Uterus (tissue), 4 donors: ENCODE measurements at places on chromosomes 4 and X. TPM values are rescaled to one million over a fixed set of nuclear protein-coding genes. Genes with fewer than 3 reads are reported as not detected.

GRCh38 chr4:174496631-174497432, 25.5 kb downstream of the HPGD start:
- no peaks in the 10 kb centered on the region for H3K4me1 ChIP-seq
- DNase-seq, result no peak
- H3K27me3 ChIP-seq, result no peaks in the 10 kb centered on the region
- H3K27ac ChIP-seq, result peak overlapping the region; percentile 3

- no peak overlapping the region for H3K27ac ChIP-seq
- H3K27me3 ChIP-seq, result no peaks in the 10 kb centered on the region
- H3K36me3 ChIP-seq, result no peaks in the 10 kb centered on the region
- no peak overlapping the region for H3K4me3 ChIP-seq
- DNase-seq, result no peak
- no peaks in the 10 kb centered on the region for H3K4me1 ChIP-seq
These were observed 5.2 kb upstream of the JAKMIP1 start for GRCh38 chr4:6205567-6205931.

PAGE1 gene
- total RNA-seq, result not detected

GRCh38 chr4:13159041-13159620, 325.0 kb downstream of the RAB28 start:
- H3K4me3 ChIP-seq, result no peak overlapping the region
- no peaks in the 10 kb centered on the region for H3K4me1 ChIP-seq
- no peak for DNase-seq
- no peak overlapping the region for H3K27ac ChIP-seq

- H3K27me3 ChIP-seq, result no peaks in the 10 kb centered on the region
- no peak overlapping the region for H3K27ac ChIP-seq
- DNase-seq, result no peak
- no peaks in the 10 kb centered on the region for H3K36me3 ChIP-seq
- no peaks in the 10 kb centered on the region for H3K4me1 ChIP-seq
- no peak overlapping the region for H3K4me3 ChIP-seq
These were observed 32.4 kb downstream of the TNIP2 start for GRCh38 chr4:2723751-2724150.

- H3K27ac ChIP-seq, result no peak overlapping the region
- H3K4me3 ChIP-seq, result no peak overlapping the region
- H3K4me1 ChIP-seq, result no peaks in the 10 kb centered on the region
These were observed 44.3 kb upstream of the HCCS start for GRCh38 chrX:11066812-11067211.

DDX60 gene
- 10.0 TPM for total RNA-seq

HTR2C gene
- total RNA-seq, result not detected

DNA sequence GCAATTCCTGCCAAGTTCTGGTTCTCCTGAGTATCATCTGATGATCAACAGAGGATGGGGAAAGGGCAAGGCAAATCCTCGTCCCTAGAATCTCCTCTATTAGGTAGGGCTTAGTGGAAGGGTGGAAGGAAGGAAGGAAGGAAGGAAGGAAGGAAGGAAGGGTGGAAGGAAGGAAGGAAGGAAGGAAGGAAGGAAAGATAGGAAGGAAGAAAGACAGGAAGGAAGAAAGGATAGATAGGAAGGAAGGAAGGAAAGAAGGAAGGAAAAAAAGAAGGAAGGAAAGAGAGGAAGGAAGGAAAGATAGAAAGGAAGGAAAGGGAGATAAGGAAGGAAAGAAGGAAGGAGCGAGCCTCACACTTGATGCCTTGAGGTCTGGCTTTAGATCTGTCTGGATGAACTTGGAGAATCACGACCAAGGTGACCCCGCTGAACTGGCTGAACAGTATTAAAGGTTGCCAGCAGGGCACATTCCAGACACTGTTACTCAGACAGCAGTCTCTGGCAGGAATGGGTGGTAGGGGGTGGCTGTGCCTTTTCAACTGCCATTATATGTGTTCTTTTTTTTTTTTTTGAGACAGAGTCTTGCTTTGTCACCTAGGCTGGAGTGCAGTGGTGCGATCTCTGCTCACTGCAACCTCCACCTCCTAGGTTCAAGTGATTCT, 57.1 kb downstream of the MAP7D2 start:
- H3K27ac ChIP-seq, result no peak overlapping the region
- H3K36me3 ChIP-seq, result no peaks in the 10 kb centered on the region
- H3K4me3 ChIP-seq, result no peak overlapping the region
- no peaks in the 10 kb centered on the region for H3K4me1 ChIP-seq
- no peak for DNase-seq

DNA sequence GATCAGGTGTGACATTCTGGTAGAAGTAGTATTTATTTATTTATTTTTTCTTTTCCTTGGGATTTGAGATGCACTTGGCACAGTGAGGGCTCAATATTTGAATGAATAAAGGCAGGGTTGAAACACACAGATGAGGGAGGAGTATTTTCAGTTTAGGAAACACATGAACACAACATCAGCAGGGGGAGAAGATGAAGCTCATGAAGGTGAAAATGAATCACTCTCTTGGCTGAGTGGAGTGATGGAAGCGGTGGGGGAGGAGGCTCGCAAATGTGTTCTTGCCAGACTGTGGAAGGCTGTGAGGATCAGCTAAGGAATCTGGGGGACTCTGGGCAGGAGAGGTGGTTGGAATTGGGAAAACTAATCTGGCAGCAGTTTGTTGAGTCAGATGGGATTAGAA, 55.3 kb downstream of the ARHGAP10 start:
- no peak overlapping the region for H3K4me3 ChIP-seq
- H3K36me3 ChIP-seq, result no peaks in the 10 kb centered on the region
- peak; percentile 70 for DNase-seq
- H3K27ac ChIP-seq, result peak overlapping the region; percentile 46
- no peaks in the 10 kb centered on the region for H3K27me3 ChIP-seq

- H3K4me1 ChIP-seq, result no peaks in the 10 kb centered on the region
- H3K27ac ChIP-seq, result no peak overlapping the region
- DNase-seq, result no peak
- H3K36me3 ChIP-seq, result no peaks in the 10 kb centered on the region
- H3K27me3 ChIP-seq, result no peaks in the 10 kb centered on the region
- H3K4me3 ChIP-seq, result no peak overlapping the region
These were observed 135.0 kb upstream of the TENT5D start for GRCh38 chrX:80285131-80285773.

GRCh38 chr4:157961229-157961990, 211.4 kb downstream of the GASK1B start:
- no peak overlapping the region for H3K27ac ChIP-seq
- H3K27me3 ChIP-seq, result no peaks in the 10 kb centered on the region
- no peaks in the 10 kb centered on the region for H3K4me1 ChIP-seq
- no peak overlapping the region for H3K4me3 ChIP-seq
- no peaks in the 10 kb centered on the region for H3K36me3 ChIP-seq

- peak; percentile 40 for DNase-seq
- H3K36me3 ChIP-seq, result no peaks in the 10 kb centered on the region
- no peaks in the 10 kb centered on the region for H3K4me1 ChIP-seq
- peak within 1 kb of the TSS; percentile 54 for H3K4me3 ChIP-seq
These were observed at the start of gene SHROOM4 for GRCh38 chrX:50813843-50814661. Gene SHROOM4, minus strand, starts transcription at chrX:50814194. Its CDS starts 176 bp downstream, at chrX:50814018.
